ENCODE measurements at places on chromosomes 11 and 22. TPM values are rescaled to one million over a fixed set of nuclear protein-coding genes. Genes with fewer than 3 reads are reported as not detected.
A peak's percentile ranks its signal among the peaks of the same experiment; 100 is the strongest.

GRCh38 chr11:6693342-6694228, 10.4 kb upstream of the MRPL17 start:
- H3K4me3 ChIP-seq, result no peak overlapping the region
- DNase-seq, result no peak
- no peaks in the 10 kb centered on the region for H3K36me3 ChIP-seq
- H3K27me3 ChIP-seq, result no peaks in the 10 kb centered on the region

DNA sequence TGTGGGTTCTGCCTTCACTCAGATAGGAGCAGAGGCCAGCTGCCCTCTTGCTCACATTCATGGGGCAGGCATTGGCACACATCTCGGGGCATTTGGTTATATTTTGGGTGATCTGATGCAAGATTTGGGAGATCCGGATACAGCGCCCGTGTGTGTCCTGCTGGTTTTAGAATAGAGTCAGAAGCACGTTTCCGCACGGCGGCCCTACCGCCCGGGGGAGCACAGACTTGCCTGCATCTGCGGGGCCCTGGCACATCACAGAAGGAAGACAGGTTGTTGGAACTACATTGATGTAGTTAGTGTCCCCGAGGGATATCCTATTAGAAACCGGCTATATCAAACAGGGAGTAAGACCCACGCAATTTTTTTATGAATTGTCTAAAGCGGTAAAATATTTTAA, 982.8 kb downstream of the NTM start:
- H3K27ac ChIP-seq, result no peak overlapping the region
- DNase-seq, result no peak
- H3K27me3 ChIP-seq, result no peaks in the 10 kb centered on the region
- H3K36me3 ChIP-seq, result no peaks in the 10 kb centered on the region

F2 gene
- total RNA-seq, result not detected

DNA sequence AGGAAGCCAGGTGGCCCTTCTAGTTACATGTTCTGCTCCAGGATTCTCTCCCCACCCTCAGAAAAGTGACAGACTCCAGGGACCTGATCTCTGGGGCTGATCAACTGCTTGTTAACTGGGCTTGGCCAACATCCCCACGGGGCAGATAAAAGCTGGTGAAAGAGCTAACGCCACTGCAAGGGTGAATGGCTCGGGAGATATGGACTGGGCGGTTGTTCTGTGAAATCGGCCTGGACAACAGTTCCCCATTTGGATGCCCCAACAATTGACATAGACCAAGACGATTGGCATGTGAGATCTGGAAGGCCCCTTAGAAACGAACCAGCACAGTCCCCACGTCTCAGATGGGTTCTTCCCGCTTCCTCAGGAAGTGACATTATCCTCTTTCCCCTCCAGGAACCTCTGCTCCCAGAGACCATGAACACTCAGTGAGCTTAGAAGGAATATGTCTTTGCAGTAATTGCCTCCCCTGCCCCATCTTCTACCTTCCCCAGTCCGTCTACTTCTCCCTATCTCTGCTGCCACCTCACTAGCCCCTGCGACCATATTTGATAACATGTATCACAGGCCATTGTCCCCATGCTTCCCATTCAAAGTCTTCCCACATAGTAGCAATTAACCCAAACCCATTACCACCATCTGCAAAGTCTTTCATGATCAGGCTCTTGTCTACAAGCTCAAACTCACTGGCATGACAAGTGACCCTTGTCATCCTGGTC, 5.6 kb upstream of the PRG2 start:
- no peaks in the 10 kb centered on the region for H3K27me3 ChIP-seq
- H3K4me3 ChIP-seq, result no peak overlapping the region
- H3K36me3 ChIP-seq, result no peaks in the 10 kb centered on the region
- DNase-seq, result no peak

C11orf42 gene
- not detected for total RNA-seq

DNA sequence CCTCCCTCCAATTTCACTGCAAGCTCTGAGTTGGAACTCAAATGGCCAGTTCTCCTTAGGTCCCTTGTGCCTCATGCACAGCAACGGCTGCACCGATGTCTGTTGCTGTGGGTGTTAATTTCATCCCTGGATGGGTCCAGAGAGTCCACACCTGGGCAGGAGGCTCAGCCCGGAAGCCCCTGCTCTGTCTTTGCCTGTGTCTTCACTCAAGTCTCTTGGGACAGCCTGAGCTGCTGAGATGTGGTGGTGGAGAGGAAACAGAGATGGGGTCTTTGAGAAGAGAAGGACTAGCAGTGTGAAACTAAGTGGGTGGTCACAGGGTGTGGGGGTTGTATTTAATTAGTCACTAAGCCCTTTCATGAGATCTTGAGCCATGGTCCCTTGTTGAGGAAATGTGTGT, 109.3 kb downstream of the NECTIN1 start:
- H3K4me1 ChIP-seq, result no peaks in the 10 kb centered on the region
- H3K4me3 ChIP-seq, result no peak overlapping the region
- DNase-seq, result no peak

MCAM gene
- total RNA-seq, result 137 TPM

DNA sequence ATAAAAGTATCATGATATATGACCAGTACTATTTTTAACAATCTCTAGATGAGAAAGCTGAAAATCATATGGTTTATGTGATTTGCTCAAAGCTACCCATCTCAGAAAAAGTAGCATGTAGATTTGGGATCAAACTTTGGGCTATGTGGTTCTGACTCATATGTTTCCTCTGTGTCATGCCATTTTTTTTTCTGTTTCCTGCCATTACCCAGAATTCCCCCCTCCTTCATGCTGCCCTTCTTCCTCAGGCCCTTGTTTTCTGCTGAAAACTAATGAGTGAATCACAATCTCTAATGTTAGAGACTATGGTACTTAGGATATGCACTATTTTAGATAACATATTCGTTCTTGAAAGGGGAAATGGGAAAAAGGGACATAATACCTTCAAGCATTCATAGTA, 80.7 kb downstream of the JRKL start:
- H3K4me3 ChIP-seq, result no peak overlapping the region
- H3K4me1 ChIP-seq, result no peaks in the 10 kb centered on the region
- no peak for DNase-seq
- H3K27ac ChIP-seq, result no peak overlapping the region

CCDC157 gene
- 5.1 TPM for total RNA-seq

- no peak overlapping the region for H3K27ac ChIP-seq
- peak; percentile 71 for DNase-seq
- no peaks in the 10 kb centered on the region for H3K27me3 ChIP-seq
- peaks cover 6% of the 10 kb centered on the region for H3K4me1 ChIP-seq
- no peaks in the 10 kb centered on the region for H3K36me3 ChIP-seq
Observed at GRCh38 chr11:3341298-3341697, 37.6 kb downstream of the ZNF195 start.

GRCh38 chr11:45288339-45288738, 2.2 kb upstream of the SYT13 start:
- H3K27me3 ChIP-seq, result no peaks in the 10 kb centered on the region
- DNase-seq, result no peak
- H3K27ac ChIP-seq, result no peak overlapping the region
- no peak overlapping the region for H3K4me3 ChIP-seq

- H3K36me3 ChIP-seq, result no peaks in the 10 kb centered on the region
- H3K4me3 ChIP-seq, result no peak overlapping the region
- no peak overlapping the region for H3K27ac ChIP-seq
- no peak for DNase-seq
Observed at GRCh38 chr11:85752890-85753581, 57.9 kb downstream of the SYTL2 start.

TRIM68 gene
- 18.3 TPM for total RNA-seq

GRCh38 chr11:80432057-80432456, 991.2 kb upstream of the TENM4 start:
- H3K36me3 ChIP-seq, result no peaks in the 10 kb centered on the region
- H3K27me3 ChIP-seq, result no peaks in the 10 kb centered on the region
- H3K4me3 ChIP-seq, result no peak overlapping the region
- no peak for DNase-seq

CSF2RB gene
- total RNA-seq, result 11.4 TPM

RASL10A gene
- total RNA-seq, result 1.2 TPM

DNA sequence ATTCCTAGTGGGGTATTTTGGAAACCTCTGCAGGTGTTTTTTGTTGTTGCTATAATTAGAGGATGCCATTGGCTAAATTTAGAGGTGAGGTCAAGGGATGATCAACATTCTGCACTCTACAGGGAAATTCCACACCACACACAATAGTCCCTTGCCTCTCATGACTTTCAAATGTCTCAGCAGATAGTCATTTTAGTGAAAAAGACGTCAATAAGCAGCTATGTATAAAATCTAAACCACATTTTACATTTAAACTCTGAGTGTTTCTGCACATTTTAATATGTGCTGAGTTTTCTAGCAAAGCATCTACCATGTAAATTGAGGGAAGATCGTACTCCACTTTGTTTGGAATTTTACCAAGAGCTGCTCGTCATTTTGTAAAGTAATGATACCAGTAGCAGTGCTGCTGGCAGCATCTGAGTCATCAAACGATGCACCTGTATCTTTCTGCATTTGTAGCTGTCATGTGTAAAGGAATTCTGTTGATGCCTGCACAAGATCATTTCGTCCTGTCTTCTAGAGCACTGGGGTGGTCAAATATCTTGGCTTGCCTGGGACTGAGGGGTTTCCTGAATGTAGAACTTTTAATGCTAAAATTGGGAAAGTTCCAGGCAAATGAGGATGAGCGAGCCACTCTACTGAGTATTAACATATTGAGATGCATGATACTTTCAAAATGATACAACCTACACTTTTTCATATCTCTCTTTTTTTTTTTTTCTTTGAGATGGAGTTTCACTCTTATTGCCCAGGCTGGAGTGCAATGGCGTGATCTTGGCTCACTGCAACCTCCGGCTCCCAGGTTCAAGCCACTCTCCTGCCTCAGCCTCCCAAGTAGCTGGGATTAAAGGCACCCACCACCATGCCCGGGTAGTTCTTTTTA, 414.5 kb upstream of the SYN3 start:
- no peak overlapping the region for H3K4me3 ChIP-seq
- H3K27ac ChIP-seq, result no peak overlapping the region
- no peaks in the 10 kb centered on the region for H3K27me3 ChIP-seq
- no peaks in the 10 kb centered on the region for H3K36me3 ChIP-seq

CCDC87 gene
- 1.0 TPM for total RNA-seq

DNA sequence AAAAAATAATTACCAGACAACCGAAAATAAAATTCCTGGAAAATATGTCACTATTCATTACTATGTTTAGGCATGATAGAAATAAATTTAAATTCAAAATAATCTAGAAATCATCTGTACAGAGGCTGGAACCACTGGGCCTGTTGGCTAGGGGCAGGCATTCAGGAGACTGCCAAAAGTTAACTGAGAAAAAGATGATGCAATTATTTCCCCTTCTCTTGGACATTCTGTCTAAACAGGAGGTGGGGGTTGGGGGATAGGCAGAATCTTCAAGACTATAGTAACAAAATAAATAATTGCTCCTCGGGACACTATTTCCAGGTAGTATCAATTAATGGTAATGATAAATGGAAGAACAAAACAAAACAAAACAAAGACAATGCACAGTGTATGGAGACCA, 14.1 kb downstream of the BTBD10 start:
- H3K27me3 ChIP-seq, result no peaks in the 10 kb centered on the region
- no peak for DNase-seq
- no peak overlapping the region for H3K4me3 ChIP-seq
- no peaks in the 10 kb centered on the region for H3K36me3 ChIP-seq
- no peaks in the 10 kb centered on the region for H3K4me1 ChIP-seq
- H3K27ac ChIP-seq, result no peak overlapping the region

DNA sequence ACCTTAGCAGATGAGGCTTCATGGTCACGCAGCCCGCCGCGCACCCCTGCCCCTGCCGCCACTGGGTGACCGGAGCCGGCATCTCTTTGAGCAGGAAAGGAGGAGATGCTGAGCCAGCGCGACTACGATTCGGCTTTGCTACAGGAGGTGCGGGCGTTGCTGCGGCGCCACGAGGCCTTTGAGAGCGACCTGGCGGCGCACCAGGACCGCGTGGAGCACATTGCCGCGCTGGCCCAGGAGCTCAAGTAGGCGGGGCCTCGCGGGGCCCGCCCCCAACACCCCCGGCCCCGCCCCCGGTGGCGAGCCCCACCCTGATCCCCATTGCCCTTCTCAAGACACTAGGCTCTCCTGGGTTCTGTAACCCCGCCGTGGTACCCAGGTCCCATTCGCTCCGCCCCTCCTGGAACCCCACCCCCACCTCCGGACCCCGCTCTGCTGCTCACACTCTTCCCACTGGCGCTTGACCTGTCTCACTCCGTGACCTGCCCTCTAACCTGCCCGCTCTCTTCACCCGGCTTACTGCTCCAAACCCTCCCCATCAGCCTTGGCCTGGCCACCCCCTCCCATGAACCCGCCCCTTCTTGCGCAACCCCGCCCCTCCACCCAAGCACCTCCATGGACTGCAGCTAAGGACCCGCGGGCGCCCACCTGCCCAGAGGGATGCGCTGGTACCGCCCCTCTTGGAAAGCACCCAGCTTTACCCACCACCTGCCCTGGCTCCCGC, 9.1 kb downstream of the CTSF start:
- no peak overlapping the region for H3K4me3 ChIP-seq
- peaks cover 2% of the 10 kb centered on the region for H3K36me3 ChIP-seq
- DNase-seq, result peak; percentile 49
- peaks cover 4% of the 10 kb centered on the region for H3K27me3 ChIP-seq

- H3K4me1 ChIP-seq, result no peaks in the 10 kb centered on the region
- no peak for DNase-seq
- no peaks in the 10 kb centered on the region for H3K36me3 ChIP-seq
- no peak overlapping the region for H3K27ac ChIP-seq
Observed at GRCh38 chr11:13450832-13451397, 12.1 kb downstream of the BTBD10 start.

EMID1 gene
- 9.6 TPM for total RNA-seq

OR2AG2 gene
- total RNA-seq, result 0.19 TPM

CDCA5 gene
- 1.4 TPM for total RNA-seq

DNA sequence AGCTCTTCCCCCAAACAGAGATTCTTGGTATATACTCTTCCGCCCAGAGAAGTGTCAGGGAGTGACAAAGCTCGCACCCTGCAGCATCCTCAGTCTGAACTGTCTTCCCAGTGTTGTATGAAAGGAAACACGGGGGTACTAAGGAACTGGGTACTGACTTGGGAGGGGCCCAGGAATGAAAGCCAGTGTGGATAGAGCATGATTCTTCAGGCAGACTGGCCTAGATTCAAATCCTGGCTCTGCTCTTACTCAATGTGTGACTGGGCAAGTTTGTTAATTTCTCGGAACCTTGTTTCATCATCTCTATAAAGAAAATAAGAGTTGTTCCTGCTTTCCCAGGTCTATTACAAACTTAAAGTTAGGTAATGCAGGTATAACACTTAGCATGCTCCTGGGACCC, 266.0 kb upstream of the NARS2 start:
- no peaks in the 10 kb centered on the region for H3K27me3 ChIP-seq
- H3K36me3 ChIP-seq, result no peaks in the 10 kb centered on the region
- H3K4me3 ChIP-seq, result no peak overlapping the region
- DNase-seq, result no peak
- H3K27ac ChIP-seq, result no peak overlapping the region

- peaks cover 7% of the 10 kb centered on the region for H3K4me1 ChIP-seq
- H3K27ac ChIP-seq, result peak overlapping the region; percentile 87
- H3K4me3 ChIP-seq, result no peak overlapping the region
- H3K36me3 ChIP-seq, result no peaks in the 10 kb centered on the region
Observed at GRCh38 chr11:1546536-1547466, 25.3 kb downstream of the DUSP8 start.
